HepG2 (cell line): ENCODE measurements at places on chromosomes 2 and 18.

DNA sequence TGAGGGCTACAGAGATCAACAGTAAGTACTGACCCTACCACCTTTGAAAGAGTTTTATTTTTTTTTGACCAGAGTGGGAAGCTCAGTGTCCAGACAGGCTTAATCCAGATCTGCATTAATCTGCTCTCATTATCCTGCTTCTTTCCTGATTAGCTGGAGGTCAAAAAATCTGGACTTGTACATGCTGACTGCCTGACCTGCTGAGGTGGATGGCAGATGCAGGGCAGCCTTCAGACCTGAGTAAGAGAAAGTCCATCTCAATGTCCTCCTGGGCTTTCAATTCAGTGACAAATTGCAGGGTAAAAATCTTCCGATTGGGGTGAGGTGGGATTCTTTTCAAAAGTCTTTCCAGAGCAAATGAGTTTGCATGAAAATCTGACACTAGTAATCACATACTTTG, 998.8 kb upstream of the PIK3C3 start:
- DNase-seq, result no peak

GRCh38 chr2:37688771-37689468, 17.5 kb upstream of the CDC42EP3 start:
- DNase-seq, result no peak

- DNase-seq, result peak; percentile 46
These were observed 24.8 kb upstream of the ZFP36L2 start for GRCh38 chr2:43251171-43251731.

GRCh38 chr2:147479358-147479757, 365.5 kb upstream of the ACVR2A start:
- DNase-seq, result no peak

- DNase-seq, result no peak
These were observed 59.7 kb downstream of the INPP5D start for GRCh38 chr2:233119806-233120205.

DNA sequence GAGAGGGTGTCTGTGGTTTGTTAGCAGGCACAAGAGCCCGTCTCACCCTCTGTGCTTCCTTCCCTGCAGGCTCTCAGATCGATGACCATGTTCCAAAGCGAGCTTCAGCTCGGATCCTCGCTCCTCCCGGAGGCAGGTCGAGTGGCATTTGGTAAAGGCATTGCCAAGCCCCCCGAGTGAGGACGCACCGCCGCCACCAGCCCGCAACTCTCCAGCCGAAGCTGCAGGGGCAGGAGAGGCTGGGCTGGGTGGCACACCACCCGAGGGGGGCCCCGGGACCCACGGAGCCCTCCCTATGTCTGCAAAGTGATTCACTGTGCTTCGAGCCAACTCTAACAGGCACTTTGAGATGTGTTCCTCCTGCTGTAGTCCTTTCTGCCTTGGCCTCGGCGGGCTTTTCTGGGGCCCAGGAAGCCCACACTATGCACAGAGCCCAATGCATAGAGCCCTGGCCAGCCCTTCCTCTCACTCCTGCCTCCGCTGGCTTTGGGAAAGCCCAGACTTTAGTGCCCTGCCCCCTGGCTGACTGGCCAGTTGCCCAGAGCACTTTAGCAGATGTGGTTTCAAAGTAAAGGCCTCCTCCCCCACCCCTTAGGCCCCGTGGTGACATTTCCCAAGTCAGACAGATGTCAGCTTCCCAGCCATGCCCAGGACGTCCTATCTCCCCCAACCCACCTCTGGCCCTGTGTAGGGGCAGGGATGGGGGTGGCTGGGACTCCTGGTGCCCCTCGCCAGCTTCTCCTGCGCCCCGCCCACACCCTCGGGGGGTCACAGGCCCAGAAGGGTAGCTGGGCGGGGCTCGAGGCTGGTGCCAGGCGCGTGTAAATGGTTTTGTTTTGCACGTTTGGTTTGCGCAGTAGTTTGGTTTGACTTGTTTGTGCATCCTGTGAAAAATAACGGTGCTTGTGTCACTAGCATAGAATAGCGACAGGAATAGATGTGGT, 23.3 kb upstream of the MAPRE3 start:
- peak; percentile 35 for DNase-seq

DNA sequence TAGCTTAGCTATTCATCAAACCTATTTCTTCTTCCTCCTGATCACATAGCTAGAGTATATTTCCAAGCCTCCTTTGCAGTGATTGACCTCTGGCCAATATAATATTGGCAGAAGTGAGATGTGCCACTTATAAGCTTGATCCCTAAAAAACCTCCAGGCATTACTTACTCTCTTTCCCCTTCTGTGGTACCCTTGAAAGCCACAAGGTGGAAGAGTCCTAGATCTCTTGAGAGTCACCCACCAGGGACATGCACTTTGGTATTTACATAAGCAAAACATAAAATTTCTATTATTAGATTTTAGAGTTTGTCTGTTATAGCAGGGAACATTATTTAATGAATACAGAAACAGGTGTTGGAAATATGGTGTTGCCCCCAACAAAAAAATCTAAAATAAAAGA, 112.0 kb downstream of the EXOC6B start:
- DNase-seq, result peak; percentile 33

DNA sequence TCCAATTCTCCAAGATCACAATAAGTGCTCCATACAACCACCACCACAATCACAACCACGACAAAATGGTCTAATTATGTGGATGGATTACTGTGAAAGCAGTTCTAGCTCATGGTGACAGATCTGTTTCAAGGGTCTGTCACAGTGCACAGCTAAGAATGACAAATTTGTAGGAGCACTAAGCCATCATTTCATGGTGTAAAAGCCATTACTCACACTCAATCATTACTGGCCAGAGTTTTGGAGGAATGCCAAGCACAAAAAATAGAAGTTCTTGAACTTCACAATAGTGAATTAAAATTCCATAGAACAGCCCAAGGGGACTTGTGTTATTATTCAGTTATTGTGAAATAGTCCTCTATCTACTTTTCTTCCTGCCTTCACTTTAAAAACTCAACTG, 2.3 kb downstream of the CPS1 start:
- DNase-seq, result no peak

- DNase-seq, result no peak
These were observed 29.6 kb upstream of the DSC1 start for GRCh38 chr18:31192086-31192776.

DNA sequence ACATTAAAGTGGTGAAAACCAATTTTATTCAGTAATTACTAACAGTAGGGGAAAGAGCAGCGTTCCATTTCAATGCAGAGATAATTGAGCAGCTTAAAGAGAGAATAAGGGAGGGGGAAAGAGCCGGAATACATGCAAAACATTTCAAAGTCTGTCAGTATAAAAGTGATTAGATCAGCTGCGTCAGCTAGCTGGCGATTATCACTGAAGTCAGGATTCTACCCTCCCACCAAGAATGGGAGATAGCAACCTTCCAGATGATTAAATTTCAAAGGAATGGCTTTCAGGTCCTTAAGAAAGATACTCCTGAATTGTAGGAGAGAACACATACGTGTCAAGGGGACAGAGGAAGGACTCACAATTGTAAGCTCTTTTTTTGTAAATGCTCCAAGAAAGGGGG, 2.7 kb upstream of the ZC3H6 start:
- DNase-seq, result no peak

DNA sequence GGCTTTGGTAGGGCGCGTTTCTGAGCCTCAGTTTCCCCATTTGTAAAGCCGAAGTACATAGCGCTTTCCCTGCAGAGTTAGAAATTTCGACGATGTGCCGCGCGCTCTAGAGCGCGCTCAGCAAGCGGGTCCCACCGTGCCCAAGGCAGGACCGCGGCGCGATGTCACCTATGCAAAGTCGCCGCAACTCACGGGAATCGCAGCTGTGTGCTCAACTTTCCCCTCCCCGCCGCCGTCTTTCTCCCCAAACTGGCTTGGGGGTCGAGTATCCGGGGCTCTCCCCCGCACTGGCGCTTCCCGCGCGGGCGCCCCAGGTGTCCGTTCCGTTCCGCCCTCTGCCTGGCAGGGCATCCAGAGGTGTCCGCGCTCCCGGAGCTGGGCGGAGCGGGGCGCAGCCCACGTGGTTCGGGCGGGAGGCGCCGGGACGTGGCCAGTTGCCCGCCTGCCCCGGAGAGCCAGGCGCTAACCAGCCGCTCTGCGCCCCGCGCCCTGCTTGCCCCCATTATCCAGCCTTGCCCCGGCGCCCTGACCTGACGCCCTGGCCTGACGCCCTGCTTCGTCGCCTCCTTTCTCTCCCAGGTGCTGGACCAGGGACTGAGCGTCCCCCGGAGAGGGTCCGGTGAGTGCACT, at the start of gene MLPH:
Gene MLPH (plus strand): TSS at position 433 of the 630 bp plus-strand sequence. CDS start 6,176 bp downstream, outside the sequence.
- DNase-seq, result no peak

GRCh38 chr2:235458839-235459273, 35.0 kb upstream of the AGAP1 start:
- DNase-seq, result peak; percentile 55

DNA sequence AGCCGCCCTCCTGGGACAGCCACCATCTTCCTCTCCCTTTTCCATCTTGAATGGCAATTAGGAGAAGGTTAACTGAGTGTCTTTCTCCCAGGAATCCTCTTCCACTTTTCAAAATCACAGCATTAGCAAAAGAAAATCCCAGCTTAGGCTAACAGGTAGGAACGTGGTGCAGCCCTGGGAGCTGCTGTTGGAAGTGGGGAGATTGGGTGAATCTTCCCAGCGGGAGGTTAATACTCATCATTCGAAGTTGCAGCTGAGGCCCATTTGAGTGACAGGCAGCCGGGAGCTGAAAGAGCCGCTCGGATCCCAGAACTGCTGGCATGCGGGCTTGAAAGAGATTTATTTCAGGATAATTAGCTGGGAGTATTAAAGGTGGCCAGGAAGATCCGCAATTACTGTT, 306.0 kb downstream of the BCL11A start:
- DNase-seq, result no peak

DNA sequence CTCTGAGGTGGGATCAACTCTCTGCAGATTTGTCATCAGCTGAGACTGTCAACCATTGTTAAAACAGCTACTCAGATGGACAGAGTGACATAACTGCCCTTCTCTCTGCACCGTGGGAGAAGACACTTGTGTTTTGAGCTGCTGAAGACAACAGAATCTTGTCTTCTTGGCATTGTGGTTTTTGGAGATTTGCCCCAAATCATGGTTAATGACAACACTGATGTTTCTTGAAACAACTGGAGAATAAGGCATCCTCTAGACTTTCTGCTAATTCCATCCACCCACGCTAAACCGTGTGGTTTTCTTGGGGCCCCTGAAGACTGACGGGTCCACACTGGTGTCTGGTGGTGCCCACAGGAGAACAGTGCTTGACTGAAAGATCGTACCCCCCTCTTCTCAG, 39.5 kb downstream of the SH3BP4 start:
- DNase-seq, result no peak

DNA sequence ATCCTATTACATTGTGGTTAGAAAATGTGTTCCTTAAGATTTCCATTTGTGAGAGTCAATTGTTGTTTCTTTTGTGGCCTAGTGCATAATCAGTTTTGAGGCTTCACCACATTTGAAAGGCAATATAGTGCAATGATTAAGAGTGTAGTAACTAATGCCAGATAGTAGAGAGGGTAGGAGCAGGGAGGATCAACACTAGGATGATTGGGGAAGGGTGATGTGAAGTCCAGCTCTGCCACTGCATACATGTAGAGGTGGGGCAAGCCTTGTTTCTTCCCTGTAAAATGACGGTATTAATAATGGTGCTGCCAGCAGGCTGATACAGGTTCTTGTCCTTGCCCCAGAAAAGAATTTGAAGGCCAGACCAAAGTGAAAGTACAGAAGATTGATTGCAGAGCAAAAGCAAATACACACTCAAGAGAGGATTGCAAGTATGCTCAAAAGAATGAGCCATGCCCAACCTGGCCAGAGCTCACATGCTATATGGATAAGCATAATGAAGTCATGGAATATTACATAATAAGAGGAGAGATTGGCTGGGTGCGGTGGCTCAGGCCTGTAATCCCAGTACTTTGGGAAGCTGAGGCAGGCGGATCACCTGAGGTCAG, 8.0 kb downstream of the SP100 start:
- peak; percentile 79 for DNase-seq

- DNase-seq, result no peak
These were observed 400.7 kb downstream of the NBAS start for GRCh38 chr2:15160201-15160991.

- no peak for DNase-seq
These were observed 11.4 kb downstream of the HK2 start for GRCh38 chr2:74845217-74845751.
